ENCODE measurements at places on chromosomes 2 and 18.
A peak's percentile ranks its signal among the peaks of the same experiment; 100 is the strongest.

DNA sequence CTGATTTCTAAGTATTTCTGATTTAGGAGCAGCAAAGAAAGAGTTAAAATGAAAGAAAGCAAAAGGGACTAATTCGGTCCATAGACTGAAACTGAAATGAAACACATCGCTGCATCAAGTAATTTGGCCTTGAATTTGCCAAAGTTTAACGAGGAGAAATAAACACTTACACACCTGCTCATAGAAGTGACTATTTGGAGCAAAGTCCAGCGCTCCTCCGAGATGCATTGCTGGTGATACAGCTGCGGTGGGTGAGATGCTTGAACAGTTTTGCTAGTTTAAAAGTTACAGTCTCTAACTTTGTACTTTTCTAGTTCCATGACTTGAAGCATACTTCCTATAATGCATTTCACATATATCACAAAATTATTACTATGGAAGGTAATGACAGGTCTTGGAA is 18.3 kb downstream of the GALR1 start:
- no peak for DNase-seq

DNA sequence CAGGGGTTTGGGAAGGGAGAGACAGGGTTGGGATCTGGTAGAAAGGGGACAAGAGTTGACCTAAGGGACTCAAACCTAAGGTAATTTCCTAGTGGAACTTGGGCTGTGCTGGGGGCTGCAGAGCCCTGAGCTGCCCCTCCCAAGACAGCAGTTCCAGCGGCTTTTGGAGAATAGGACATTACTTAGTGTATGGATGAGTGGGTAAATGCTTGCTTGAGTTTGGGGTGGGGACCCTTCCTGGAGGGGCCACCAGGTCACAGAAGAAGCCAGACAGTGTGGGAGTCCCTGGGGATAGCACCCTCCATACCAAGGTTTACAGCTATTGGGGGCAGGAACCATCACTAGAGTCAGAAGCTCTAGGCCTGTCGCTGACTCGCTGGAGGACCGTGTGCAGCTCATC is 111.5 kb downstream of the CAPN13 start:
- DNase-seq, result no peak

- DNase-seq, result no peak
Measured at GRCh38 chr2:120261387-120262006, 8.8 kb downstream of the RALB start.

- DNase-seq, result peak; percentile 15
Measured at GRCh38 chr2:232203166-232203891, 175.2 kb upstream of the ALPP start.

- DNase-seq, result no peak
Measured at GRCh38 chr2:112682101-112682500, 36.4 kb downstream of the SLC20A1 start.

DNA sequence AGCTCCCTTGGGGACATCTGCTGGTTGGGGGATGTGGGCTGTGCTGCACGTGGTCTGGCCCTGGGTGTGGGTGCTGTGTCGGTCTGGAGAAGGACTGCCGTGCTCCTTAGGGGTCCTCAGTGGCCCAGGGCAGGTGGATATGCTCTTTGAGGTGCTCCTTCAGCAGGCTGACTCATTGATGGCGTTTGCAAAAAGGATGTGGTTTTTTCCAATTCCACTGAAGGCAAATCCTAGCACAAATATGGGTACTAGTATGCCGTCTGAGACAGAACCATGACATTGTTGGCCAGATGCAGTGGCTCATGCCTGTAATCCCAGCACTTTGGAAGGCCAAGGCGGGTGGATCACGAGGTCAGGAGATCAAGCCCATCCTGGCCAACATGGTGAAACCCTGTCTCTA is 3.3 kb downstream of the PPP1R7 start:
- DNase-seq, result no peak

- DNase-seq, result no peak
Measured at GRCh38 chr2:28993206-28993960, 12.3 kb downstream of the TOGARAM2 start.

GRCh38 chr2:66794551-66794950 is 359.6 kb downstream of the MEIS1 start:
- no peak for DNase-seq

GRCh38 chr2:134884435-134884834 is 34.2 kb upstream of the CCNT2 start:
- no peak for DNase-seq

GRCh38 chr2:45300026-45300750 is 290.9 kb upstream of the SIX2 start:
- DNase-seq, result no peak

- peak; percentile 84 for DNase-seq
Measured at GRCh38 chr2:63790906-63791305, 50.8 kb upstream of the UGP2 start.

- DNase-seq, result no peak
Measured at GRCh38 chr2:207816546-207816945, 46.8 kb upstream of the FZD5 start.

DNA sequence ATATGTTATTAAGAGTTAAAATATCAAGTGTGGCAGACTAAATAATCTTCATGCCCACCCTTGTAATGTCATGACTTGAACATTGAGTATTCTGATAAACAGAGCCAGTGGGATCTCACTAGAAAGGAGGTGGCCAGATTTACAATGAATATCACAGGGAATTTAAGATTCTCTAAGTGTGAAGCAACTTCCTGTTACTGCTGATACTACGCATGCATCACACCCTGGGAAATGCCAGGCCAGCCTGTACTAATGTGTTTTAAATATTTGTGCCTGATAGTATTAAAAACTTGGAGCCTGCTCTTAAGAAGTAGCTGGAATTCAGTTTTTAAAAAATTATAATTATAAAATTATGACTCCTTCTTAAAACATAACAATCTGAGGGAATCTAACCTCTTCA is 148.3 kb downstream of the LAMA3 start:
- peak; percentile 83 for DNase-seq

DNA sequence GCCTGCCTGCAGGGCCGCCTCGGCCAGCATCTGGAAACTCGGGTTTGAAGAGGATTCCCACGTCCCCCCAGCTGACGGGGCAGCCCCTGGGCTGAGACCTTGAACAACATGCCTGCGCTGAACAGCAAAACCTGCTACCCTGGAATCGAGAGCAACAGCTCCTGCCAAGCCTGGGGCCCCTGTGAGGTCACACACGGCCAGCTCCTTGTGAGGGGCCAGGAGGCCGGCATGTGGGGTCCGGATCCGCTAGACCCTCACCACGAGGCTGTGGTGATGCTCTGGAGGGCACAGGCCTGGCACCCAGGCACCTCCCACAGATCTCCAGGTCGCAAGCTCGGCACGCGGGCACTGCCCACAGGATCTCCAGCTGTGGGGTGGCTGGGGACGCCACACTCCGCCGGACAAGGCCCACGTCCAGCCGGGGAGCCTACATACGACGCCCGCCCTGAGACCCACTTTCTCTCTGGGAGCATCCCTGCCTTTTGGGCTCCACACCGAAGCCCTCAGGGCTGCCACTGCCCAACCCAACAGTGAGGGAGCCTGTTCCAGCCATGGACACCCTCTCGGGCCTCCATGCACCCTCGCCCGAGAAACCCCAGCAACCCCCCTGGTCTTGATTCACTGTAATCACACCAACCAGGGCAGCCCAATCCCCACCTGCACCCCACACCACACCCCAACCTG is 34.1 kb downstream of the SLC66A2 start:
- no peak for DNase-seq

- peak; percentile 9 for DNase-seq
Measured at GRCh38 chr2:42169874-42170521, 845 bp downstream of the EML4 start.

GRCh38 chr18:75433098-75433497 is 5.6 kb upstream of the SMIM21 start:
- no peak for DNase-seq

GRCh38 chr18:63683890-63684289 is 18.9 kb upstream of the SERPINB11 start:
- no peak for DNase-seq

DNA sequence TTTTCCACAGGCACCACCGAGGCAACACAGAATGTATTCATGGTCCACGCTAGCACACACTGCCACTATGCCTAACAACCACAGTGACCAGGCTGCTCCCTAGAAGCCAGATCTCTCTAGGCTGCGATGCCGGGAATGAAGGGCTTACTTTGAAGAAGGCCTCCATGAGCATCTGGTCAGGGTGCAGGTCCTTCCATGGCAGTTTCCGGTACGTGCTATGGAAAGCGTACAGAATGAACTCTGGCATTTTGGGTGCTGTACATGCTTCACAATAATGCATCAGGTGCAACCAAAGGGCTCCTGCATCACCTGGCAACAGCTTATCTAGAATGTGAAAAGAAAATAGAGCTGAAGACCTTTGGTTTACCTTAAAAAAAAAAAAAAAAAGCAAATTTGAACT is 44.9 kb downstream of the SIGLEC15 start:
- DNase-seq, result no peak

DNA sequence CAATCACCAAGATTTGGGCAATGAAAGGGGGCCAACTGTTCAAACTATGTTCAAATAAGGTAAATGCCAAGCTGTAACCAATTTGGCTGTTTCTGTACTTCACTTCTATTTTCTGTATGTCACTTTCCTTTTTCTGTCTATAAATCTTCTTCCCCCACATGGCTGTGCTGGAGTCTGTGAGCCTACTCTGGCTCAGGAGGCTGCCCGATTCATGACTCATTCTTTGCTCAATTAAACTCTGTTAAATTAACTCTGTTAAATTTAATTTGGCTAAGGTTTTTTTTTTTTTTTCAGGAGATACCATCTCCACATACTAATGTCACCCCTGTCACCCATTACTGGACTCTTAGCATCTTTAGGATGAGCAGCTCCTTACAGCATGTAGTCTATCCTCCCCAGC is 178.8 kb upstream of the TWIST2 start:
- no peak for DNase-seq

GRCh38 chr2:200421270-200421669 is 88.6 kb downstream of the KCTD18 start:
- no peak for DNase-seq

DNA sequence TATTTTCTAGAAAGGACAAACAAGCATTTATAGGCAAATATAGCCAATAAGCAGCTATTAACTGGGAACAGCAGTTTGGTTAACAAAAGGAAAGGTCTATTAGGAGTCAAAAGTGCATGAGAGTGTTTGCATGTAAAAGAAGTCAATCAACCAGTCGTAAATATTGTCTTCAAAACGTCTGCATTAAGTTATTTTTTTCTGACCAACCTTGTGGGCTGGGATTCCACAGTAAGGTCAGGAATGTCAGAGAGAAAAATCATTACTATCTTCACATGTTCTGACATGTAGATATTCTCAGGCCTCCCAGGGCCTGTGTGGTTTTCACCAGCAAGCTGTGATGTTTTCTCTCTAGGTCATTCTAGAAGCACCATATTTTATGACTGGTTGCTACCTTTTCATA is 922.5 kb downstream of the SUCLG1 start:
- peak; percentile 46 for DNase-seq

DNA sequence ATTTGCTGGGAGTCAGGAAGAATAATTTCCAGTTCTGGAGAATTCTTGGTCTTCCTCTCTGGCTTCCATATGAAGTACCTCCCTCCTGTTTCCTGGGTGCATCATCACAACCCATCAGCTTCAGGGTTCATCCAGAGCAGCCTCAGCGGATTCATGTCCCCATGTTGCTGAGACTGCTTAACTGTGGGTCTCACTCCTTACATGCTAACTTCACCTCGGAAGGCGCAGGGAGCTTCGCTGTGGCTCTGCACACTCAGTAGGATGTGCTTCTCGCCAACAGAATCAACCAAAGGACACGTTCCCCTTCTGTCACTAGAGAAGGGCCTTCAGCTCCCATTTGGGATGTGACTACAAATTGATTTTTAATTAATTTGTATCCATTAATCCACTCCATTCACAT is 24.2 kb downstream of the FBLN7 start:
- DNase-seq, result no peak

DNA sequence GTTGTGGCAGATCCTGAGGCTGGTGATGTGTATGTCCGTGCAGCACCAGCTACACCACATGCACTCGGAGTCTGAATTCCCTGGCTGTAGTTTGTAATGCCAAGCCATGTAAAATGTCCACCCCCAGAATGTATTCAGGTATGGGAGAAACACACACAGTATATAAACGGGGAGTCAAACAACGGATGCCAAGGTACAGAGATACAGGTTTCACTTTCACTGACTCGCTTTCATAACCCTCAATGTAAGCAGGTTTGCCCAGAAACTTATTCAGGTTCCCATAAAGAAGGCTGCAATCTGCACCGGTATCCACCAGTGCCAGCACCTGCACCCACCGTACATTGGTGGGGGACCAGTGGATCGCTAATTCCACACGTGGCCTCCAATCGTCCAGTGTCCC is 237.2 kb downstream of the MBD5 start:
- DNase-seq, result no peak

- DNase-seq, result peak; percentile 33
Measured at GRCh38 chr18:74497778-74498177, 1.6 kb downstream of the CNDP2 start.

- peak; percentile 14 for DNase-seq
Measured at GRCh38 chr18:903701-904100, 970 bp upstream of the ADCYAP1 start.

DNA sequence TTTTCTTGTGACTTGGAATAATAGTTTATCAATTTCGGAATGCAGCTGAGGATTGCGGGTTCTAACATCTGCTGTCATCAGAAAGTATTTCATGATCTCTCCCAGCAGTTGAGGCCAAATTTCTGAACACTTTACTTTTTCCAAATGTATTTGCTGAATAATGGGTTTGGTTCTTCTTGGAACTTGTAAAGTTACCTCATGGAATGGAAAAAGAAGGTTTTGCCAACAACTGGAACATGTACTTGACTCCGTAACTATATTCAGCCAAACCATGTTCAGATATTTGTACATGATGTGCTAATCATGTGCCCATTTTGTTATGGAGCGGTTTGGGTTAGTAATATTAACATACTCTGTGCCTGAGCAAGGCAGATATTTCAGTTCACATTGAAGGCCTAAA is 119.6 kb downstream of the LCLAT1 start:
- DNase-seq, result peak; percentile 93

DNA sequence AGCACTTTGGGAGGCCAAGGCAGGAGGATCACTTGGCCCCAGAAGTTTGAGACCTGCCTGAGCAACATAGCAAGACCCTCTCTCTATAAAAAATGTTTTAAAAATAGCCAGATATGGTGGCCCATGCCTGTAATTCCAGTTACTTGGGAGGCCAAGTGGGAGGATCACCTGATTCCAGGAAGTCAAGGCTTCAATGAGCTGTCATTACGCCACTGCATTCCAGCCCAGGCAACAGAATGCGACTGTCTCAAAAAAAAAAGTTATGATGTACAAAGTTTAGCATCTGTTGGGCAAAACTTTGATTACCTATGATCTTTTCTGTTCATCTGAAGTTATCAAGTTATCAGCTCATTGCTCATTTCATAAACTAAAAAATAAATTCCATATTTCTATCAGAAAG is 504.1 kb upstream of the PKDCC start:
- no peak for DNase-seq

- no peak for DNase-seq
Measured at GRCh38 chr2:71586471-71586870, 133.1 kb downstream of the DYSF start.

Measured in AG10803 (cell line).